ENCODE measurements at places on chromosomes 11 and 22.

GRCh38 chr11:85685820-85686459, at the start of gene CCDC89:
CCDC89 (minus strand) TSS chr11:85686195; CDS start chr11:85686130, 65 bp downstream.
- DNase-seq = no peak

- DNase-seq = no peak
Measured at GRCh38 chr22:37357446-37358075, 69.7 kb downstream of the ELFN2 start.

DNA sequence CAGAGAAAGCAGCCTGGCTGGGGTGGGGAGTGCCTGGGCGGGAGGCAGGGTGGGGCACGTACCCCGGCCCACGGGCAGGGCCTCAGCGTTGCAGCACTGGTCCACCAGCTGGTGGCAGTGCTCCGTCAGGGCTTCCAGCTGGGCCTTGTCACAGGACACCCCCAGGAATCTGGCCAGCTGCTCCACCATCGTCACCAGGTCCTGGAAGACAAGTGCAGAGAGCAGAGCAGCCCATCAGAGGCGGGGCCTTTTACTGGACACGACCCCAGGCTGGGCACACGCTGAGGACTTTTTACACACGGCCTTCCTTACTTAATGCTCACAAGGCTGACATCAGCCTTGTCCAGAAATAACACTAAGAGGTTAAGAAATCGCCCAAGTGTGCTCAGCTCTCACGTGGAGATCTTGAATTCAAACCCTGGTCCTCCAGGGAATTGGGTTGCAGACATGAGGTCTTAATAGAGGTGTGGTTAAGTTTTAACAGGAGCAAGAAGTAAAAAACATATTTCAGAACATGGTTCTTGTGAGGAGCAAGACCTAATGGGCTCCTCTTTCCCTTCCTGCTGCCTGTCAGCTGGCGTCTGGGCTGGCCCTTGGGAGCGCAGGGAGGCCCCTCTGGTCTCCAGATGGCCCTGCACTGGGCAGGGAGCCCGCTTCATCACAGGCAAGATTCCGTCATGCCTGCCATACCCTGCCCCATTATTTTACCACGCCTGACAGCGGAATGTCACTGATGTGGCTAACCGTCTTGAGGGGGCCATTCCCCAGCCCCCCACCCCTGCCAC, 17.1 kb upstream of the EFCAB6 start:
- no peak for DNase-seq

DNA sequence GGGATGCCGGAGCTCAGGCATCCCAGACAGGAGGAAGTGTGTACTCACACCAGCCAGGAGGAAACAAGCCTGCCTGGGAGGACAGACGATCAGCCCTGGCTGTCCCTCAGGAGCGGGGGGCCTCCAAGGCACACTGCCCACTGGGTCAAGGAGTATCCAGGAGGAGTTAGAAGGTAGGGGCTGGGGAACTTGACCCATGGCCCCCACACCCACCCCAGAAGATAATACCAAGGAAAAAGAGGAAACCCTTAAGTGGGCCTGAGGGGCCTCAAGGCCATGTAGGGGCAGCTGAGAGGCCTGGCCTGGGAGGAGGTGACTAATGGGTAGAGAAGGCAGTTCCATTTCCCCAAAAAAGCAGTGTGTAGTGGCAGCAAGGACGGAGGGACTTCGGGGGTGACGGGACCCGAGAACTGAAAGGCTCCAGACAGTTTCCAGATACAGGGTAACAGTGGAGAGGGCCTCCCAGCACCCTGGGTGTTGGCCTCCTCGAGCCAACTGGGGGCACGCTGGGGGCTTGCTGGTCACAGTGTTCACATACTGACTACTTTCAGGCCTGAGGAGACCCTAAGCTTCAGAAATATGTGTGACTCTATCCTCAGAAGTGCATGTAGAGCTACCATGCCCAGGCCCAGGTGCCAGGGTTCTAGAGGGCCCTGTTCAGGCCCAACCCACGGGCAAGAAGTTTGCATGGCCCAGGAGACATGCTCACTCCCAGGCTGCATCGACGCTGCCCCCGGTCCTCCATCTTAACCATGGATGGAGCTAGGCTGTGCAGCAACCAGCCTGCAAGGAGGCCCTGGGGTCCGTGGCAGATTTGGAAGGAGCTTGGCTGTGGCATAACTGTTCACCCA, 75.7 kb upstream of the PITPNB start:
- DNase-seq = no peak

DNA sequence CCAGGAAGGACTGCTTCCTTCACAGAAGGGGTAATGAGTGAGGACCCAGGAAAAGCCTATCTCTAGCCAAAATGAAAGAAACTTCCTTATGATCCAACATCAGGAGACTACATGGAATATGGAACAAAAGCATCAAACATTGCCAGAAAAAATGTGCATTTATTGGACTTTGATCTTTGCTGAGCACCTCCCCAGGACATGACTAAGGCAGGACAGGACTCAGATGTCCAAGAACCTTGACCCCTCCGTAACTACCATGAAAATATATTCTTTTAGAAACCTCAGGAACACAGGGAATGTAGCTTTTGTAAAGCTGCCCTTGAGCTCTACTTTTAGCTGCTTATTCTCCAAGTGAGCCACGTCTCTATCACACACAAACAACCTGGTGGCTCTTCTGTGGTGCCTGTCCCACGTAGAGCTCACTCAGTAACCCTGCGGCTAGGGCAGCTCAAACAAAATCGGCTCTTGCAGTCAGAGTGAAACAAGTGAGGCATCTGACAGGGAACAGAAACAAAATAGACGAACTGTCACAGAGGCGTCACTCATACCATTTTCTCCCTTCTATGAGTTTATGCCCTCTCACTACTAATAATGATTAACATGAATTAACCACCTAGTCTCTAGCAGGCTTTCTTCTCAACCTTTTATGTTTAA, 471.5 kb upstream of the API5 start:
- DNase-seq = no peak

GRCh38 chr22:42626951-42627625, 12.4 kb upstream of the POLDIP3 start:
- DNase-seq = no peak

DNA sequence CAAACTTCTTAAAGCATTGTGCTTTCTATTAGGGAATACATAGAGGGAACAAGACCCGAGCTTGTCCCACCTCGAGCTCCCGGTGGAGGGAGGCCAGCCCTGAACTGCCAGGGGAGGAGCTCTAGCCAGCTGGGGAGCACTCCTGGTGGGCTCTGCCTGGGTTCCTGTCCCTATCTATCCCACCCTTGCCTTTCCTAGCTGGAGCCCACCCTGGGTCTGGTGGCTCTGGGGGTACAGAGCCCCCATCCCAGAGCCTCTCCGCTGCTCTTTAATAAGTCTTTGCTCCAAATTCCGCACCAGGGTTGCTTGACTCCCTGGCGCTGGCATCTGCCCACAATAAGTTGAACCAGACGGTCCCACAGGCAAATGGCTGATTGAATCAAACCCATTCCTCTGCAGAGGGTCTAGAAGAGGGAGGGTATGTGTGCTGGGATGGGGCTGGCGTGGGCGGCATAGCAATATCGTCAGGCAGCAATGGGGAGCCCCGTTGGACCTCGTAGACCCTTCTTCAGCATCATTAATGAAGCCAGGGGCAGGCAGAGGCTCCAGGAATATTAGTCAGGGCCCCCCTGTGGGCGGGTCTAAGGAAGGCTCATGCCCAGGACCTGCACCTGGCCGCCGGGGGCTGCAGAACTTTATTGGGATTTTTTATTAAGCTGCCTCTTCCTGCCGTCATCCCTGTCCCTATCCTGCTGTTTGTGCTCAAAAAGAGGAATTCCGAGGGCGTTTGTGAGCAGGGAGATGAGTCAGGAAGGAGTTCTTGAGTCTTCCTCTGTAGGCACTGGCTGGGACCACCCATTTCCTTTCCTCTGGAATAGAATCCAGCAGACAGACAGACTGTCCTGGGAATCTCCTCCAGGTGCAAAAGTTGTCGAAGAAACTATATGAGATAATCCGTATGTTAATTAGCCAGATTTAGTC, 38.5 kb upstream of the RIC3 start:
- DNase-seq = no peak

All from stimulated activated CD4-positive, alpha-beta T cell treated with anti-CD3 and anti-CD28 coated beads, Interleukin-2, amount 100 ng/mL, for 48 hours (primary cell).